ENCODE measurements at places on chromosomes 16 and 17. TPM values are rescaled to one million over a fixed set of nuclear protein-coding genes. Genes with fewer than 3 reads are reported as not detected.

DNA sequence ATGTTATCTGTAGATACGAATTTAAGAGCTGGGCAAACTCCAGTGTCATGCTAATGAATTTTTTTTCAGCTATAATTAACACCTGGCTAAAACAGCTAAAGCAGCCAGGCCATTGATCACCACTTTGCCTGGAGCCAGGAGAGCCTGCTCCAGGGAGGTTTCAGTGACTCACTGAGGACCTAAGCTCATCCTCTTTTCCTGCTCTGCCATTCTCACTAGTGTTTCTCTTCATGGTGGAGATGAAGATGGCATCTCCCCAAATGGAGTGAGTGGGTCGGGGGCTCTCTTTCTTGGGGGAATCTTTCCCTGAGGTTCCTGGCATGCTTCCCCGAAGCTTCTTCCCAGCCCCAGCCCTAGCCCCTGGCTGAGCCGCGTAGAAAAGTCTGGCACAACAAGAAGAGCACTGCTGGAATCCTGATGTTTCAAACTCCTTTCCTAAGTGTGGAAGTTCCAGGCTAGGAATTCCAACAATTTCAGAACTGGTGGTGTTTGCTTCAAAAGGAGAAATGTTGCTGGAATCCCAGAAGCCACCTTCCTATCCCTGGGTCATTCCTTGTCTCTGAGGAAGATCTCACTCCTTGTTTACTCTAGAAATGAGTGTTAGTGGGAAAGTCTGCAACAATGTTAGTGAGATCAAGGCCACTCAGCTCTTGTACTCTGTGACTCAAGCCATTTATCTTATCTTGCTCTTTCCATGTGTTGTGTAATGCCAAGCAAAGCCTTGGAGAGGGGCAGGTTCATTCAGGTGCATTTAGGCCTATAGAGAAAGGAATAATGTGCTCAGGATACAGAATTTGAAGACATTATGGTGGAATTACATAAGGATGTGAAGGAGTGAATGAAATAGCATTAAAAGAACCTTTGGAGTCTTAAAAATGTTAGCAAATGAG is 26.0 kb upstream of the B4GALNT2 start:
- H3K4me3 ChIP-seq = no peak overlapping the region
- H3K27me3 ChIP-seq = peaks cover 7% of the 10 kb centered on the region
- H3K36me3 ChIP-seq = no peaks in the 10 kb centered on the region
- no peaks in the 10 kb centered on the region for H3K4me1 ChIP-seq
- DNase-seq = no peak

DNA sequence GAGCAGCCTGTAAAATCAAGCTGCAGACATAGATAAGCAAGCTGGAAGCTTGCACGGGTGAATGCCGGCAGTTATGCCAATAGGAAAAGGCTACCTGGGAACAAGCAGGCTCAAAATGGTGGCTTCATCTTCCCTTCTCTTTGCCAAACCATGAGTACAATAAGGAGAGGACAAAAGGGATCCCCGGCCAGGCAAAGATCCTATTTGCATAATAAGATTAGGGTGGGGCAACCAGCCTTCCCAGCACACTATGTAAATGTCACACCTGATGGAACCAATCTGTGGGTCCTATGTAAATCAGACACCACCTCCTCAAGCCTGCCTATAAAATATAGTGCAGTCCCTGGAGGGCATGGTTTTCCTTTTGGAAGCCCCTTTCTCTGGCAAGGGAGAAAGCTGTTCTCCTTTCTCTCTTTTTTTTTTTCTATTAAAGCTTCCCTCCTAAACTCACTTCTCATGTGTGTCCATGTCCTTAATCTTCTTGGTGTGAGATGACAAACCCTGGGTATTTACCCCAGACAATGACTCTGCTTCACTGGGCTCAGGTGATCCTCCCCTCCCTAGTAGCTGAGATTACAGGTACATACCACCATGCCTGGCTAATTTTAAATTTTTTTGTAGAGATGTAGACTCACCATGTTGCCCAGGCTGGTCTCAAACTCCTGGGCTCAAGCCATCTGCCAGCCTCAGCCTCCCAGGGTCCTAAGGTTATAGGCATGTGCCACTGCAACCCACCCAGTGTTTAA is 44.2 kb downstream of the PSMD12 start:
- no peak overlapping the region for H3K4me3 ChIP-seq
- H3K27me3 ChIP-seq = no peaks in the 10 kb centered on the region
- no peak for DNase-seq
- H3K27ac ChIP-seq = no peak overlapping the region

The ZACN gene
- 0.35 TPM for polyA plus RNA-seq

DNA sequence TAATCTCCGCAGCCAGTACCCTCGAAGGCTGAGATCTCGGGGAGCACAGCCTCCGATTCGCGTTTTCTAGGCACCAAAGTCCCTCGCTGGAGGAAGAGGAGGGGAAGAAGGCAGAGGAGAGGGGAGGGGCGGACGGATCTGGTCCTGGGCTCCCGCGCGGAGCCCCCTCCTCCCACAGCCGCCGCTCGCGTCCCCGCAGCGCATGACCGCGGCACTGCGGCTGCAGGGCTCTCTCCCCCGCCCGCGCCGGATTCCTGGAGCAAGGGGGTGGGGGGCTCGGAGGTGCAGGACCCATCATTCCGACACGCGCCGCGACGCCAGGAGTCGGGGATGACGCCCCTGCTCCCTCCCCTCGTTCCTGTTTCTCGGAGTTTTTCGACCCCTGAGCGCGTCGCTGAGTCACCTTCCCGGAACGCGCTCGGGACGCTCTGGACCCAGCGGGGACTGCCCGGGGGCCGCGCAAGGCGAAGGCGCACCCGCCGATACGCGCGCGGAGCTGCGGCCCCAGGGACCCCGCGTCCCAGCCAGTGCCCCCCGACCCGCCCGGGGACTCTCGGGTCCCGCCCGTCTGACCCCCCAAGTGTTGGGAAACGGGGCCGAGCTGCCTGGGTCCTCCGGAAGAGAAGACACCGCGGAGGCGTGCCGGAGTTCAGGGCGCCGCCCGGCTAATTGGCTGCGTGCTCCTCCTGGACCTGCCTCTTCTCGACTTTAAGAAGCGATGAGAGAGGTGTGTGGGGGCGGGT is 1.4 kb upstream of the SPHK1 start:
- peaks cover 29% of the 10 kb centered on the region for H3K4me1 ChIP-seq
- peaks cover 24% of the 10 kb centered on the region for H3K27me3 ChIP-seq
- DNase-seq = no peak
- H3K36me3 ChIP-seq = no peaks in the 10 kb centered on the region

- no peak overlapping the region for H3K27ac ChIP-seq
- H3K4me1 ChIP-seq = no peaks in the 10 kb centered on the region
- H3K4me3 ChIP-seq = no peak overlapping the region
Measured at GRCh38 chr16:3983081-3983520, 102.6 kb upstream of the CREBBP start.

DNA sequence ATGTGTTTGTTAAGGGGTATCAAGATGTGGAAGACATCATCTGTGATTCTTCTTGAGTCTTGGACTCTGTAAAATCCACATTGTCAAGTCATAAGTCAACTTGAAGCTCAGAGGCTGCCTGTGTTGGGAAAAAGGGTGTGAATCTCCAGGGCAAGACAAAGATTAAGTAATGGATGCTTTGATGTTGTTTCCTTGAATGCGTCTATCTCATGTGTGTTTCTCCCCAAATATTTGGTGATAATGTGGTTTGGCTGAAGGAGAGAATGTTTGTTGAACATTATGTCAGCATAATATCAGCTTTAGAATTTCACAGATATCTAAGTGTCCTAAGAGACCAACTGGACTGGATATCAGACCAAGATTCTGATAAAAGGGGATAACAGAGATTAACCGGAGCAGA is 24.1 kb upstream of the KCNJ16 start:
- no peaks in the 10 kb centered on the region for H3K4me1 ChIP-seq
- H3K4me3 ChIP-seq = no peak overlapping the region
- H3K27ac ChIP-seq = no peak overlapping the region
- no peaks in the 10 kb centered on the region for H3K27me3 ChIP-seq
- no peak for DNase-seq

The GNG13 gene
- polyA plus RNA-seq = not detected

DNA sequence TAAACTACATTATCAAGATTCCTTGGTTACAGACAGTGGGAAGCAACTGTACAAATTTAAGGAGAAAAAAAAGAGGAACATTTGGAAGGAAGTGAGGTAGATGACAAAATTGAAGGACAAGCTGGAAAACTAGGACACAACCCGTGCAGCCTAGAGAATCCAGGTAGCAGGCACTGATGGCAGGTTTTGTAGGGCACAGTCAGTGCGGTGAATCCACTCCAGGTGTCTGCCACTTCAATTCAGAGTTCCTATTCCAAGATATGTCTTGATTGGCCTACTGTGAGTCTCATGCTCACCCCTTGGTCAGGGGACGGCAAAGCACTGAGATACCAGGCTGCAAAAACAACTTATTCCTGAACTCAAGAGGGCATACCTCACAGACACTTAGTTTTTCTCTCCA is 37.8 kb downstream of the TNRC6C start:
- H3K27me3 ChIP-seq = no peaks in the 10 kb centered on the region
- no peaks in the 10 kb centered on the region for H3K4me1 ChIP-seq
- no peak overlapping the region for H3K27ac ChIP-seq
- peaks cover 3% of the 10 kb centered on the region for H3K36me3 ChIP-seq
- DNase-seq = no peak

DNA sequence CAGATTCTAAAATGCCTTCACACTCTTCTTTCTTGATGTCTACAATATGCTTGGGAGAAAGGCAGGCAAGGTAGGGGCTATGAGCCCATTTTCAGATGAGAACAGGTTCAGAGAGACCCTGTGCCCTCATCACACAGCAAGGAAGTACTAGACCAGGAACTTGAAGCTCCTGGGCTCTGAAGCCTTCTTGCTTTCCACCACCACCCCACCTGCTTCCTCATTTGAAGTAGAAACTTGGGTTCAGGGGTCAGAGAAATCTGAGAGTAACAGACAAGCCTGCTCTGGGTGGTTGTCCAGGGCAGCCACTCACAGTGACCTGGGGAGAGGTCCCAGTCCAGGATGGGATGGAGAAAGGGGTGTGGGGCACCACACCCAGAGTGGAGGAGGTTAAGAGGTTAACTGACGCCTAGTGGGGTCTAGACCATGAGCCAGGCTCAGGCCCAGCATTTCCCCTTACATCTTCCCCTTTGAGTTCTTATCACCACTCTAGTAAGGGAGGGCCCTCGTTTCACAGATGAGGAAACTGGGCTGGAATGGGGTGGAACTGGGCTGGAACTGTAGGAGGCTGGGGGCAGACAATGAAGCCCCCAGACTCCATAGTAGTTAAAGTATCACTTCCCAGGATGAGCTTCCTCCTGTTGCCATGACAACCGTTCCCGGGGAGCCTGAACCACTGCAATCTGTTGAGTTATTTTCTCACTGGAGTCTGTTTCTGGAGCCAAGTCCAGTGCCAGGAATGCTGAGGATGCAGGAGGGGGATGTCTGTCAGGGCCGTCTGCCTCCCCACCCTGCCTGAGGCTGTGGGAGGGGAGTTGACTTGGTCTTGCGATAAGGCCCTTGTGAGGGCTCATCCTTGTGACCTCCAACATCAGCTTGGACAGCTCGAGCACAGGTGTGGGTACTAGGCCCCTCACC is 16.2 kb upstream of the PHF12 start:
- H3K4me3 ChIP-seq = no peak overlapping the region
- peak overlapping the region; percentile 40 for H3K27ac ChIP-seq
- no peaks in the 10 kb centered on the region for H3K36me3 ChIP-seq
- H3K27me3 ChIP-seq = peaks cover 15% of the 10 kb centered on the region
- DNase-seq = peak; percentile 50

The CCL15 gene
- polyA plus RNA-seq = not detected

DNA sequence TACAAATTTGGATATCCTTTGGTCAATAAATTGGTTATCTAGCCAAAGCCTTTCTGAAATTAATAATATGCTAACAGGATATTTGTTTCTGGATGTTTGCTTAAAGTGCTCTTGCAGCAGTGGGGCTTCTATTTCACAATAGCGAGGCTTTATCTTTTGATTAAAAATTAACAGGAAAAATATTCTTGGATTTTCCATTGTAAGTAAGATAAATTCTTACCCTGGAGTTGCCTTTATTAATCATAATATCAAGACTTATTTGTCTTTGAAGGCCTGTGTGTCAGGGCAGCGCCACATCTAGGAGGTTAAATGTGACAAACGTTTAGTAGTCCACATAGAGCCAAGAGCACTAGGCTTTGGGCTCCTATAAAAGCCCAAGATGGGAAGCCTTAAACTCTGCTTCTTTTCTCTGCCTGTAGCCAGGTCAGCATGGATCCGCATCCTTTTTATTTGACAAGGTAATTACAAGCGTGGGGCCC is 5.3 kb downstream of the TMEM97 start:
- H3K36me3 ChIP-seq = no peaks in the 10 kb centered on the region
- H3K4me1 ChIP-seq = peaks cover 9% of the 10 kb centered on the region
- no peak overlapping the region for H3K4me3 ChIP-seq
- no peak for DNase-seq
- H3K27me3 ChIP-seq = no peaks in the 10 kb centered on the region
- H3K27ac ChIP-seq = no peak overlapping the region

- H3K4me3 ChIP-seq = no peak overlapping the region
- H3K27ac ChIP-seq = no peak overlapping the region
- H3K4me1 ChIP-seq = no peaks in the 10 kb centered on the region
- DNase-seq = no peak
- no peaks in the 10 kb centered on the region for H3K27me3 ChIP-seq
- H3K36me3 ChIP-seq = no peaks in the 10 kb centered on the region
Measured at GRCh38 chr16:72299684-72300243, 127.8 kb upstream of the PMFBP1 start.

GRCh38 chr17:14755002-14755401 is 454.1 kb downstream of the HS3ST3B1 start:
- H3K27ac ChIP-seq = no peak overlapping the region
- H3K4me3 ChIP-seq = no peak overlapping the region
- DNase-seq = no peak
- no peaks in the 10 kb centered on the region for H3K36me3 ChIP-seq
- no peaks in the 10 kb centered on the region for H3K4me1 ChIP-seq

DNA sequence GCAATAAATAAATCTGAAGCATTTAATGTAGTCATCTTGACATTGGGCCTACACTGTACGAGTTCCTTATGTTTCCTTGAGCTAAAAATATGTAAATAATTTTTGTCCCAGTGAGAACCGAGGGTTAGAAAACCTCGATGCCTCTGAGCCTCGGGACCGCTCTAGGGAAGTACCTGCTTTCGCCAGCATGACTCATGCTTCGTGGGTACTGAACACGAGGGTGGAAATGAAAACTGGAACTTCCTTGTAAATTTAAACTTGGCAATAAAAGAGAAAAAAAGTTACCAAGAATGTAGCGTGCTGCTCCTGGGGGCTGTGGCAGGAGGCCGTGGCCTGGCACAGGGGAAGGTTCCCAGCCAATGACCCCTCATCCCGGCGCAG is 74.1 kb downstream of the SOCS1 start:
- peaks cover 10% of the 10 kb centered on the region for H3K4me1 ChIP-seq
- no peak overlapping the region for H3K27ac ChIP-seq
- H3K4me3 ChIP-seq = no peak overlapping the region
- no peaks in the 10 kb centered on the region for H3K27me3 ChIP-seq

The XYLT1 gene
- 8.7 TPM for polyA plus RNA-seq

GRCh38 chr17:83083368-83084201 is 4.2 kb downstream of the METRNL start:
- H3K4me3 ChIP-seq = no peak overlapping the region
- no peaks in the 10 kb centered on the region for H3K27me3 ChIP-seq

DNA sequence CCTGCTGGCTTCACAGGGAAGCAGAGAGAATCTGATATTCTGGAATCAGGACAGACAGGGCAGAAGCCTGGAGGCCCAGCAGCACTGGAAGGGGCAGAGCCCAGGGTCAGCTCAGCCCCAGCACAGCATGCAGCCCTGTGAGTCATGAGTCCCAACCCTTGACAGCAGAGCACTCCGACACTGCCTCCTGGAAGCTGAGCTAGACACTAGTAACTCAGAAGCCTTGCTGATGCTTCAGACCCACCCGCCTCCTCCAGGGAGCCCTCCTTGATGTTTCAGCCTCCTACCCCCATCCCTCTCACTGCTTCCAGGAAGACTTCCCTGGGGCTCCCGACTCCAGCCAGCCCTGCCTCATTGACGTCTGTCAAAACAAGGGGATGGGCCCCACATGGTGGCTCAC is 6.9 kb downstream of the CAMKK1 start:
- H3K4me3 ChIP-seq = no peak overlapping the region
- DNase-seq = no peak
- no peak overlapping the region for H3K27ac ChIP-seq
